ENCODE measurements at places on chromosomes 11 and 22.

- no peak for DNase-seq
These were observed 39.0 kb downstream of the PDGFD start for GRCh38 chr11:104124979-104125378.

DNA sequence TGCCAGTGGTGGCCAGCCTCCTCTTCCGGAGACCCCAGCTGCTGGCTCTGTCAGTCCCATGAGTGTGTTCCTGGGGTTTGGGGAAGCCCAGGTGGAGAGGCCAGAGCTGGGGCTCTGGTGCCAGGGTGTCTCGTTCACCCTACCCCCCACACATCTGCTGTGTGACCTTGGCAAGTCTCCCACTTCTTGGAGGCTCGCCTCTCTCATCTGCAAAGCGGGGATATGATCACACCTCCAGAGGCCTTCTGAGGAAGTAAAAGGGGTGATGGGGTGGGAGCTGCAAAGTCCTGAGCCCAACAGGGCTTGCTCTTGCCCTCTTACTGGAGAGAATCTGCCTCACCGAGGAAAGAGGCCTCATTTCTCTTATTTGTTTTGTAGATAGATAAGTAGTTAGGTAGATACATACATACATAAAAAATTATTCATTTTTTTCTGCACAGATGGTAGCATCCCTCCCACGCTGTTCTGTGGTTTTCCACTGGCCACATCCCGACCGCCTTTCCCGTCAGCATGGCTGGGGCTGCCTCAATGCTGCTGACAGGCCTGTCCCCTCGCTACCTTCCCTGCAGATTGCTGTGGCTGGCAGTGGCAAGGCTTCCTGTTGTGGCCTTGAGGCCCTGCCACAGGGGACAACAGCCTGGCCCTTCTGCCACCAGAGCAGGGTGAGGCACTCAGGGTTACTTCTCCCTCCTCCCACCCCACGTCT is 23.9 kb downstream of the MYO7A start:
- peak; percentile 70 for DNase-seq

- DNase-seq, result no peak
These were observed 3.5 kb upstream of the BACE1-AS start for GRCh38 chr11:117287668-117288067.

DNA sequence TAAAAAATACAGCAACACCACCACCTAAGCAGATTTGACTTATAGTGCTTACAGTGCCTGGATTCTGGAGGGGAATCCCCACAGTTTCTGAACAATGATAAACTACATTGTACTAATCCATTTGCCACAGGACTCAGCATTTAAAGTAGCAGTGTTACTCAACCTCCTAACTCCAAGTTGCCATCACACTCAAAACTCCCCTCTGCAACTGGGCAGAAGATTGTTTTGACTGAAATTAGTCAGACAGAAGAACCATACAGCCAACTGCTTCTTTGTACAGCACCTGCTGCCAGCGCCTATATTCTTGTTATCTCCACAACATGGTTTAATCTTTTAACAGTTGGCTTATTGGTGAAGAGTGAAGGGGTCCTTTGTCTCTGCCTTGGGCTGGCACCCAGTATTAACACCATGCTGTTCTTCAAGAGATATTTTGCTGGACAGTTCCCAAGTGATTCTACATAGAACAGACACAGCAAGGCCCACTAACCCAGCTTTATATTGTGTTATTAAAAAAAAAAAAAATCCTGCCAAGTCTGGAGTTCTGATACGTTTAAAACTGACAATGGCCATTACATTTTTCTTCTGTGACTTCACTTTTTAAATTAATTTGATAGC is 273.2 kb downstream of the DCDC1 start:
- DNase-seq, result no peak

DNA sequence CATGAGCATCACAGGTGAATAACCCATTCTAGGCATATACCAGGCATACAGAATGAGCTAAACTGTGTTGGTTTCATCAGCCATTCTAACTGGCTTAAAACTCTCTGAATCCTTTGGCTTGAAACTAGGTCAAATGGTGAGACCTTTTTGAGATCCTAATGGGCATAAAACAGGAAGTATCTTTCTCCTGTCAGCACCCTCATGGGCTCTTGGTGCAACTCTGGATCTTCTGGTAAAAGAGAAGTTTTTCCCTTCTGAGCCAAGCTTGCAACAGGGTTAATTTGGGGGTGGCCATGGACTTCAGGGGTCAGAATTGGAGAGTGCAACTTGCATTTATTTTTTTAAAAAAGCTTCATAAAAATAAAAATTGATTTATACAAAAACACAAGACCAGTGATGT is 67.9 kb upstream of the GRAMD1B start:
- DNase-seq, result no peak

DNA sequence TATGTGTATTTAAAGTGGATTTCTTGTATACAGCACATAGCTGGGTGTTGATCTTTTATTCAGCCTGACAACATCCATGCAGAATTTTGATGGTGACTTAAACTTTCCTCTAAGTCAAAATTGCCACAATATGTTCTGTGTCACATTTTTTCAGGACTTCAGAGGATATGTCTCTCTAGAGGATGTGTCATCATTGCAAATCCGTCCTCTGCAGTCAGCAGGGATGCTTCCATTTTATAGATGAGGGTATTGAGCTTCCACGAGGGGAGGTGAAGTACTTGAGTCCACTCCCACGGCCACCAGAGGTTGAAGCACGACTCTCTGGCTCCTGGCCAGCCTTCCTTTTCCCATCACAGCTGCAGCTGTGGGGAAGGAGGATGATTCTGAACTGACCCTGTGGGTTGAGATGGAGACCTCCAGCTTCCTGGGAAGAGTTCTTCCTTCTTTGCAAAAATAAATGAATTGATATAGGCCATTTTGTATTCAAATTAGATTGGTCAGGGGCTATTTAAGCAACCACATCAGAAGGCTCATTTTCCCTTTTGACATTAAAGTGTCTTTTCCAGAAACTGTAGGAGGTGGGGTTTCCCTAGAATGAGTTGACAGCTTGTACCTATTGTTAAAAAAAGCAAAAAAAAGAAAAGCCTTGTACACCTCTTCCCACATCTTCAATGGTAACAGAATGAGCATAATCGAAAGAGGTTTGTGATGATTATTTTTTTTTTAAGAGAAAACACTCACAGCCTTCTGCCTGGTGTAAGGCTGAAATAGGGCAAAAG is 55.2 kb upstream of the MYEOV start:
- no peak for DNase-seq

- DNase-seq, result no peak
These were observed 441.1 kb upstream of the CCDC90B start for GRCh38 chr11:83727251-83727650.

- DNase-seq, result no peak
These were observed 5.3 kb upstream of the CARD18 start for GRCh38 chr11:105144887-105145286.

DNA sequence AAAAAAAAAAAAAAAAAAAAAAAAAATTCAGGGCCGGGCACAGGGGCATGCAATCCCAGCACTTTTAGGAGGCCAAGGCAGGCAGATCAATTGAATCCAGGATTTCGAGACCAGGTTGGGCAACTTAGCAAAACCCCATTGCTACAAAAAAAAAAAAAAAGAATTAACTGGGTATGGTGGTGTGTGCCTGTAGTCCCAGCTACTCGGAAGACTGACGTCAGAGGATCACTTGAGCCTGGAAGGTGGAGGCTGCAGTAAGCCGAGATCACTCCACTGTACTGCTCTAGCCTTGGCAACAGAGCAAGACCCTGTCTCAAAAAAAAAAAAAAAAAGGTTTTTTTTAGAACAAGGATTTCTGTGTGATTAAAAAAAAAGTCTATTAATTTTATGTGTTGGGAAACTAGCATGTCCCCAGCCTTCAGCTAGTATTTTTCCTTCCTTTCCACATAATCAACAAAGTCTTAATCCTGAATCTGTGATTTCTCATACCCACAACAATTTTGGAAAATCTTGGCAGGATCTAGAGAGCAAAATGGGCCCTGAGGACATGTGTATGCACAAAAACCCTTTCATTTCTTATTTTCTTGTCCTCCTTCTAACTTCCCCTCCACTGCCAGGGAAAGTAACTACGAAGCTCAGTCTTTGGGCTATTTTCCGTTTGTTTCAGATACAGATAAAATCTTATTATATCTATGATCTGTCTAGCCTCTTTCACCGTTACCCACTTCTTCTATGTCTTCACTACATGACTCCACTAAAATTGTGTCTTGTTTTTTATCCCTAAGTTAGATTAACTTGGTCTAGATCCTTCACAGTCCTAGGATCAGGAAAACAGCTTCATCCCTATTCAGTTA is 5.7 kb upstream of the AMBRA1 start:
- peak; percentile 35 for DNase-seq

- no peak for DNase-seq
These were observed 55.7 kb upstream of the TOP3B start for GRCh38 chr22:22038178-22038880.

- no peak for DNase-seq
These were observed 14.3 kb downstream of the HPS5 start for GRCh38 chr11:18307461-18308139.

DNA sequence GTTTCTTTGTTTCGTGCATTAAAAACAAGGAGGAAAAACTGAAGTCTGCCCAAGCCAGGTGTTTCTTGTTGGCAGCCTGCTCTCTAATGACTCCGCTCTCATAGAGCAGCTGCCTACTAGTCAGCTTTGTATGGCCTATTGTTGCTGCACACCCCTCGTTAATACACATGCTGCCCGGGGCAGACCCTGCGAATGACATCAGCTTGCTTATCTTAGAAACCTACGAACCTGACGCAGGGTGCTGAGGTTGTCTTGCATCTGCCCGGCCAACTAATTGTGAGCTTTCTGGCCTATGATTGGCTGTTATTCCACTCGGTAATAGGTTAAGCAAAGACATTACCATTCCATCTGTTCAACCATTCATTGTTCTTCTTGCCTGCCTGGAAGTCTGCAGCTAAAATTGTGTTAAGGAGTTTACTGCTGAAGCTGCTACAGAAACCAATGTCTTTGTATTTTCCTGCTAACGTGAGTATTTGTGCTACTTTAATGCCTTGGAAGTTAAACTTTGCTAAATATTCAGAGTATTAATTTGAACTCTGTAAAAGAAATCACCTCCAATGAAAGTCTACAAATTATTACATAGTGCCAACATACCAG is 37.5 kb downstream of the ZC3H12C start:
- DNase-seq, result peak; percentile 82

- DNase-seq, result peak; percentile 54
These were observed 36.2 kb downstream of the TBC1D22A start for GRCh38 chr22:46798366-46799350.

GRCh38 chr11:76657187-76658170 is 13.1 kb downstream of the LRRC32 start:
- no peak for DNase-seq

- no peak for DNase-seq
These were observed 72.6 kb downstream of the MYEOV start for GRCh38 chr11:69366591-69366990.

- no peak for DNase-seq
These were observed 1041.1 kb downstream of the JRKL start for GRCh38 chr11:97430877-97431276.

DNA sequence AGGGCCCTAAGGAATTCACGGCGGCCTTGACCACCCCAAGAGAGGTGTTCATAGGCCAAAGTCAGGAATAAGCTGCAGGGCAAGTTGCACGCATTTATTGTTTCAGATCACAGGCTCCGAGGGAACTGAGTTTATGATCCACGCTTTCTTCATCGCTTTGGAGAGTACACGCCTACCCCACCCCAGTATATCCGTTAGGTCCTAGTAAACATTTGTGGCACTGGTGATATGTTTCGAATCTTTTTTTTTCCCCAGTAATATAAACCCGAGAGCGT is 805 bp downstream of the GANAB start:
- no peak for DNase-seq

GRCh38 chr11:118618991-118619375 is 11.6 kb downstream of the PHLDB1 start:
- DNase-seq, result peak; percentile 96

- DNase-seq, result no peak
These were observed 6.8 kb downstream of the BID start for GRCh38 chr22:17767233-17768065.

GRCh38 chr11:35583126-35583525 is 35.1 kb upstream of the FJX1 start:
- DNase-seq, result no peak

DNA sequence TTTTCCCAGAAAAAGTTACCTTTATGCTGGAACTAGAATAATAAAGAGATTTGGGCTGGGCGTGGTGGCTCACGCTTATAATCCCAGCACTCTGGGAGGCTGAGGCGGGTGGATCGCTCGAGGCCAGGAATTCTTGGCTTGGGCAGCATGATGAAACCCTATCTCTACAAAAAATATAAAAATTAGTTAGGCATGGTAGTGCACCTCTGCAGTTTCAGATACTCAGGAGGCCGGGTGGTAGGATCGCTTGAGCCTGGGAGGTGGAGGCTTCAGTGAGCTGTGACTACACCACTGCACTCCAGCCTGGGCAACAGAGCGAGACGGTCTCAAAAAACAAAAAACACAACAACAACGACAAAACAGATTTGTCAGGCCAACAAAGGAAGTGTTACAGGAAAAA is 119.3 kb upstream of the OR9Q1 start:
- no peak for DNase-seq

- DNase-seq, result no peak
These were observed 176.2 kb downstream of the KIF18A start for GRCh38 chr11:27931770-27932169.

- no peak for DNase-seq
These were observed 5.6 kb downstream of the TIMM10B start for GRCh38 chr11:6486938-6487337.

GRCh38 chr11:63459586-63459985 is 31.4 kb downstream of the PLAAT5 start:
- DNase-seq, result no peak

DNA sequence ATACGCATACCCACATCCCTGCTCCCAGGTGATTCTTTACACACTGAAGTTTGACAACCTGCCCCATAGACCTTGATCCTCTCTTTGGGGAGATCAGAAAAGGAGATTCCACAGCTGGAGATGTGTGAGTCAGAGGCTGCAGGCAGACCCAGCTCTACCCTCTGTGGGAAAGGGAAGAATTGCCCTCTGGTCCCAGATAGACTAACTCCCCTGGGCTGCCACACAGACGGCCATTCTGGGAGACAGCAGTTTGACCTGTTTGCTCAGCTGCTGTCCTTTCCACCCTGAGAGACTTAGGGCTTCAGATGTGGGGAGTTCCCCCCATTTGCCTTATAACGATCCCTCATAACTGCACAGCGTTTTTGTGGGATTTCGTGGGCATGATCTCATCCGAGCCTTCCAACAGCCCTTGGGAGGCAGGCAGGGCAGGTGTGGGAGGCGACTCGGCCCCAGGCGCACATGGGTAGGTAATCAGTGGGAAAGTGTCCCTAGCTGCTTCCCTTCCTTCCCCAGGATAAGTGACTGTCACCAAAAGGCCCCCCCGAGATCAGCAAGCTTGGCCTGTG is 14.1 kb downstream of the FAM83F start:
- DNase-seq, result no peak

- no peak for DNase-seq
These were observed 8.7 kb upstream of the KCNJ5 start for GRCh38 chr11:128882451-128882850.

DNA sequence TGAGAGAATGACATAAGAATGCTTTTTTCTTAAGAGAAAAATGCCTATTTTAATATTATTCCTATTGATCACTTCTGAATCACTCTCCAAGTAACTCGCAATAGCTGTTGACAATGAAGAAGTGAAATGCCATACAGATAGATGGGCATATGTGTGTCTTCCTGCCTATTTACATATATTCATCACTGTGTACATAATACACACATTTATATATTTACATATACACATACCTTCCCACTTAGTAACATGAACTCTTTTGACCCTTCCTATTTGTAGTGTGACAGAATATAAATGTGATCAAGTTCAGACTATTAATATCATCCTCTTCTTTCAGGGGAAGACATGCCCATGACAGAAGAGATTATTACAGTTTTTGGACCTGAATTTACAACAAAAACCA is 756.7 kb downstream of the DLG2 start:
- DNase-seq, result no peak
